ENCODE measurements at places on chromosomes 4 and X. TPM values are rescaled to one million over a fixed set of nuclear protein-coding genes. Genes with fewer than 3 reads are reported as not detected.

- DNase-seq: no peak
Observed at GRCh38 chr4:85953651-85954018, 406.2 kb downstream of the MAPK10 start.

SORBS2 gene
- total RNA-seq: 60.4 TPM

DNA sequence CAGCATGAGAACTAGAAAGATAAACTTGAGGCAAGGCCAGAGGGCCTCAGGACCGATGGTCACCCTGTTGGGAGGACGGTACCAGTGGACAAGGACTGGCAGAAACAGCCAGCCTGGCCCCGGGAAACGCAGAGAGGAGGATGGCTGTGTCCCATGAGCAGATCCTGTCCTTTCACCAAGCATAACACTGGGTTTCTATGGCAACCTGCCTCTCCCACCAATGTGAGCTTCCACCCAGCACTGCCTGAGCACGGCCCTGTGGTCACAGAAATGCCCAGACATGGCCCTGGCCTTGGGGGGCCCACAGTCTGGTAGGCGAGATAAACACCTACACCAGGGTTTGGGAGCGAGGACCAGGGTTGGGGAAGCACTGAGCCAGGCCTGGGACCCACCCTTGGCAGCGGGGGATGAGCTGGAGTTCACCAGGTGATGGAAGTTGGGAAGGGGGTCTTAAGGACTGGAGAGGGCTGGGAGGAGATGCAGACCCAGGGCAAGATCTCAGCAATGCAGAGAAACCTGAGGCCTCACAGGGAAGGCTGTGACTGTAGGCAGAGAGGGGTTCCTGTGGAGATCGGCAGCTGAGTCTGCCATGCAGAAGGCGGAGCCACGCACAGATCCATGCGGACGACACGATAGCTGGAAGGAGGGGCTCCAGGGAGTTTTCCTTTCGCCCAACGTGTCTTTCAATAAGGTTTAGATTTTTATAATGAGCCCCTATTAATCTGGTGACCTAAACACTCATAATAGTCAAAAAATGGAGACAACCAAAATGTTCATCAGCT lies 32.7 kb upstream of the CRMP1 start:
- DNase-seq: no peak

DCAF12L1 gene
- not detected for total RNA-seq

- DNase-seq: no peak
Observed at GRCh38 chr4:70945046-70945445, 42.9 kb downstream of the MOB1B start.

EXOC1L gene
- total RNA-seq: not detected

FAM9B gene
- total RNA-seq: not detected

DNA sequence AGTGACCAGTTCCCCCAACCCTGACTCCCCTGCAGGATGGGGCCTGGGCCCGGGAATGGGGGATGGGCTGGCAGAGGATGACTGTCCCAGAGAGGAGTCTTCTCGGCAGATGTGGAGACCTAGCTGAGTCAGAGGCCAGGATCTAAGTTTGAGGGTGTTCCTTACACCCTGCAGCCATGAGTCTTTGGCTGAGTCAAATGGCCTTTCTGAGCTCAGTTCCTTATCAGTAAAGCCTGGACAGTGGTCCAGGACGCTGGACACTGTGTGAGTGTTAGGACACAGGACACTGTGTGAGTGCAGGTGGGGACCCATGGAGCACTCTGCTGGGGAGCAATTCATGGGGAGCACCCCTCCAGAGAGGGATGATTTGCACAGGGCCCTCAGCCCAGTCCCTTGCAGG lies 5.0 kb downstream of the IL9R start:
- no peak for DNase-seq

OCRL gene
- total RNA-seq: 14.5 TPM

EBP gene
- 55.2 TPM for total RNA-seq

- DNase-seq: no peak
Observed at GRCh38 chr4:181766061-181766548, 477.1 kb upstream of the TENM3 start.

CCSER1 gene
- total RNA-seq: 8.1 TPM

GRCh38 chrX:115694028-115694427 lies 133.1 kb downstream of the PLS3 start:
- no peak for DNase-seq

GRCh38 chr4:144902614-144903013 lies 195.4 kb downstream of the ANAPC10 start:
- no peak for DNase-seq

DNA sequence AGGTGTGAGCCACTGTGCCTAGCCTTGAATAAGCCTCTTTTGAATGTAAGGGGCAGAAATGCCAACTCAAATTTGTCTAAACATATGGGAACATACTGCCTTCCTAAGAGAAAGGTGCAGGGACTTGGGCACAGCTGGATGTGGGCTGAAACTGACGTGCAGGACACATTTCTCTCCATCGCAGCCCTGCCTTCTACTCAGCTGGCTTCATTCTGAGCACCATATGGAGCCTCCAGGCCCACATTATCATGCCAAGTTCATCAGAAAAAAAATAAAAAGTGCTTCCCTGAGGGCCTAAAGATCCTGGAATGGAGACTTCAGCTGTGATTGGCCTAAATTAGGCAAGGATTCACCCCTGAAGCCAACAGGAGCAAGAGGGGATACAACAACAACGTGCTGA lies 386.2 kb downstream of the RAB28 start:
- DNase-seq: no peak

DNA sequence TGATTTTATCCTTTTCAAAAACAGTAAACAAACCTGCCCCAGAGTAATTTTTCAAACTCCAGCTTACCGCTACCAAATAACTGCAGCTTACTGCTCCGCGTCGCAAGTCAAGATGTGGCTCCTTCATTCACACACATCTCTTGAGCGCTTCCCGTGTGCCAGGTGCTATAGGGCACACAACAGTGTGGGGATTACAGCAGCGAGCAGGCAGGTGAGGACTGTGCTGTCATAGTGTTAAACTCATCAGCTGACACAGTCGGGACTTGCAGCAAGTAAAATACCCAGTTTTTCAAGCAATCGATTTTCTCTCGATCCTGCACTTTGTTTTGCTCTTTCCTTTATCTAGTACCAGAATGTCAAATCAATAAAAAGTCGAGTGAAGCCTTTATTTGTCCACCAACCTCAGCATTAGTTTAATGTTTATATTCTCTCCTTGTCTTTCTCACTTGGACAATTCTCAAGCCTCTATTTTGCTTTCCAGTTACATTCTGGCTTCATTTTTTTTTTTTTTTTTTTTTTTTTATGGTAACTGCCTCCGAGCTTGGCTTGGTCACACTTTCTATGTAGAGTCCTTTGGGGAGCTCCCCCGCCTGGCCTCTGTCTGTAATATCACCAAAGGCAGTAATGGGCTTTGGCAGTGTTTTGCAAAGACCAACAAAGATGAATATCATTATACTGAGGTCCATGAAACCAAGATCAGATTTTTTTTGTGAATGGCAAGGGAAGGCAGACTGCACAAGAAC lies 8.3 kb upstream of the ASB5 start:
- no peak for DNase-seq

DNA sequence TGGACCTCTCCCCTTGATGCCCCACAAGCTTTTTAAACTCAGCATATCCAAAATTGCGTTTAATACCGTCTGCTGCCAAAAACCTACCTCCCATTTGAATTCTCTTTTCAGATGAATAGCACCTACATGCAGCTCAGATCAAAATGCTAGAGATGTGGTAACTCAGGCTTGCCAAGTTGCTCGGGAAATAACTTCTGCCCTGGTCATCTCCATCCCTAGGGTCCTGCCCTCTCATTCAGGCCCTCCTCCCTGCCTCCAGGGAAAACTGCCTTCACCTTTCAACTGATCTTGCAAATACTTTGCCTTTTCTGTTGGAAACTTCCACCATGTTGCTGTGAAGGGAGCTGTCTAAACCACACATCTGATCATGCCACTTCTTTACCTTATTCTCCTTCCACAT lies 114.1 kb downstream of the SPRY1 start:
- DNase-seq: no peak

- DNase-seq: no peak
Observed at GRCh38 chr4:87677731-87678130, 27.7 kb downstream of the DMP1 start.

MAGEA11 gene
- not detected for total RNA-seq

DNA sequence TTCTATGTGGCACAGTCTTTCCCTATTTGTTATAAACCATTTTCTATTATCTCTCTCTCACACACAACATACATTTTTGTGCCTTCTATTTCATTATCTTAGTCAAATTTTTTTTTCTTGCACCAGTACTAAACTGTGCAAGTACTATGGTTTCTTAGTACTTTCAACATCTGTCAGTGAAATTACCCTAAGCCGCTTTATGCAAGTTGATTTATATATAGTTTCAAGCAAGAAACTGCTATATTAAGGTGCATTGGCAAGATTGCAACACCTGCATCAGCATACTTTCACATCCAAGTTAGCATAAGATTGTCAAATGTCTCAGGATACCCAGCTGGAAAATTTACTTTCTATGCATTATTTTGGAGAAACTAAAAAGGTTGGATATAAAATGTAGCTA lies 180.2 kb upstream of the FSTL5 start:
- DNase-seq: no peak

GLRA2 gene
- not detected for total RNA-seq

GRCh38 chrX:24799565-24799964 lies 105.8 kb downstream of the POLA1 start:
- DNase-seq: no peak

HTN1 gene
- total RNA-seq: not detected

DNA sequence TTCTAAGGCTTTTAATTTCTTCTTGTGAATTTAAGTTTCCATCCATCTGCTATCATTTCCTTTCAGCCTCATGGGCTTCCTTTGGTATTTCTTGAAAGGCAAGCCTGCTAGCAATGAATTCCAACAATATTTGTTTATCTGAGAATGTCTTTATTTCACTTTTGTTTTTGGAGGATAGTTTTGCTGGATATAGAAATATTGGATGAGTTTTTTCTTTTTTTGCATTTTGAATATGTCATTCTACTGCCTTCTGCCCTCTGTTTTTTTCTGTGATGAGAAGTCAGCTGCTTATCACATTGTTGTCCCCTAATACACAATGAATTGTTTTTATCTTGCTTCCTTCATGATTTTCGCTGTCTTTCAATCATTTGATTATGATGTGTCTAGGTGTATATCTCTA lies 13.2 kb upstream of the SORCS2 start:
- no peak for DNase-seq

DNA sequence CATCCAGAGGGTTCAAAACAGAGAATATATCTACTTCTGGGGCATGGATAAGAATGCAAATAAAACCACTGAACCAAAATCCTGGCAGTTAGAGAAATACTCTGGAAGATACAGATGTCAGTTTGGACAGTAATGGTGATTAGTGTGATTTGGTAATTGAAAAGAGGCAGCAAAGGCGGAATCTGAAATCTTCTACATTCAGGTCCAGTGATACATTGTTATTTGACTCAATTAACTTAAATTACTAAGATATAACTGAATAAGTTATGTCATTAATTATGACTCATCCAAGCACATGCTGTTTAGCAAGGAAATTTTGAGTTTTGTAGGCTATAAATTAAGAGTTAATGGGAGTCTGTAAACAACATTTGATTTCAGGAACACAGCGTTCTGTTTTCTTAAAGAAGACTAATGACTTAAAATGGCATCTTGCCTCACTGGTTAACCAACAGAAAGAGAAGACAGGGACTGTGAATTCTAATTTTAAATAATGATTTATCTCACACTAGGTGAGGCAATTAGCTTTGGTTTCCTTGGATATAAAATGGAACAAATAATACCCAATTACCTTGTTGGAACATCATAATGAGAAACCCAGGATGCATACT lies 937.1 kb downstream of the PDHA2 start:
- no peak for DNase-seq

DNA sequence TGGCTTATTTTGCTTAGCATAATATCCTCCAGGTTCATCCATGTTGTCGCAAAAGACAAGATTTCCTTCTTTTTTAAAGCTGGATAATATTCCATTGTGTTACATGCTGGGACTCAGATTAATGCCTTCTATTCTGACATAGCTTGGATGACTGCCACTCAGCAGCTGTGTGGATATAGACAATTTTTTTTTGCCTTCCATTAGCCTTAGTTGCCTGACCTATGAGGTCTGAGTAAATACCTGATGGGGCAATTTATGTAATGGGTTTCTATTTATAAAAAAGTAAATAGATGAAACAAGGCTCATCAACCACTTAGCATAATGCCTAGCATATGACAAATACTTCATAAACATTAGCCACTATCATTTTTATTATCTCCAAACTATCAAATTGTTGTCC lies 515.4 kb downstream of the ZNF674 start:
- no peak for DNase-seq

- DNase-seq: no peak
Observed at GRCh38 chrX:68292471-68292870, 140.8 kb downstream of the OPHN1 start.

CT83 gene
- total RNA-seq: not detected

DNA sequence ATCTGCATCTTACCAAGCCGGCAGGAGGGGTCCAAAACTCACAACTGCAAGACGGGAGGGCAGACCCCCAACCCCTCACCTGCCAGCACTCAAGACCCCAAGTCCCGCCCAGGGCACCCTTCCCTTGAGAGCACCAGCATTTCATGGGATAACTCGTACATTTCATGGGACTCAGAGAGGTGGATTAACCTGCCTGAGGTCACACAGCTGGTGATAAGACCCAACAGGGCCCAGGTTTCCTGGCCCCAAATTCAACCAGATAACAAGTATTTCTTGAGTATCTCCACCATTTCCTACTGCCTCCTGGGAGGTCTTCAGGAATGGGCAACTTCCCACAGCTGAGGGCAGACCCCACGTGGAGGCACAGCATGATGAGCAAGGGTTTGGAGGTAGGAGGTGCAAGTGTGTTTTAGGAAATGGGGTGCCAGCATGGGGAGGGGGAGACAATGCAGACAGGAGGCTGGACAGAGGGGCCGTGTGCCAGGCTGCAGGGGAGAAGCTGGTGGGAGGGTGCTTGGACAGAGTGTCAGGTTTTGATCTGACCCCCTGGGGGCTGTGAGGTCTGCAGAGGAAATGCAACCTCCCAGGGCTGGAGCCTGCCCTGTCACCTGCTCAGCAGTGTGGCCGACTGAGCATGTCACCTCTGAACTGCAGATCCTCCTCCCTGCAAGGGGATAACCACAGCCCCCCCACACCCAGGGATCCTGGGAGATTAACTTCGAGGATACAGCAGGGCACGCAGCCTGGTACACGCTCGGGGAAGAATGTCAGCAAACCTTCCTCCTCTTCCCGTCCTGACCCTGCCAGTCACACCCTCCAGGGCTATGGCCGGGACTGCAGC lies 4.4 kb downstream of the ADRA2C start:
- no peak for DNase-seq

GRCh38 chr4:6134612-6135220 lies 65.6 kb downstream of the JAKMIP1 start:
- no peak for DNase-seq

DNA sequence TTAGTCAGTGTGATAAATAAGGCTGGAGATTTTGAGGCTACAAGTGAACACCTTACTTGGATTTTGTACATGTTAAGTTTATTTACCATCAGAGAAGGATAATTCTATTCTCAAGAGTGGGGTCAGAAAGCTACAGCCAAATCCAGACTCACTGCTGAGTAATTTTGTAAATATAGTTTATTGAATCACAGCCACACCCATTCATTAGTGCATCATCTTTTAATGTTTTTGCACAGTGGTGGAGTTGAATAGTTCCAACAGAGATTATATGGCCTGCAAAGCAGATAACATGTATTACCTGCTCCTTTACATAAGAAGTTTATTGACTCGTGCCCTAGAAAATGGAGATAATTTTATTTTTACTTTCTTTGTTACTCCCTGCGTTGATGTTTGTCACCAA lies 60.4 kb downstream of the PCDH18 start:
- no peak for DNase-seq

GRCh38 chrX:108312957-108313356 lies 125.3 kb downstream of the COL4A6 start:
- DNase-seq: no peak

GRCh38 chr4:123892368-123892976 lies 495.9 kb downstream of the SPRY1 start:
- no peak for DNase-seq

All from vagina (tissue), 2 donors.